ENCODE measurements at places on chromosomes 2 and 18. TPM values are rescaled to one million over a fixed set of nuclear protein-coding genes. Genes with fewer than 3 reads are reported as not detected.

- no peak for DNase-seq
Observed at GRCh38 chr2:55672630-55673029, 21.0 kb downstream of the PNPT1 start.

- DNase-seq, result no peak
Observed at GRCh38 chr2:221529943-221530652, 42.0 kb downstream of the EPHA4 start.

GRCh38 chr2:71358931-71359671 is 27.5 kb downstream of the ZNF638 start:
- no peak for DNase-seq

DNA sequence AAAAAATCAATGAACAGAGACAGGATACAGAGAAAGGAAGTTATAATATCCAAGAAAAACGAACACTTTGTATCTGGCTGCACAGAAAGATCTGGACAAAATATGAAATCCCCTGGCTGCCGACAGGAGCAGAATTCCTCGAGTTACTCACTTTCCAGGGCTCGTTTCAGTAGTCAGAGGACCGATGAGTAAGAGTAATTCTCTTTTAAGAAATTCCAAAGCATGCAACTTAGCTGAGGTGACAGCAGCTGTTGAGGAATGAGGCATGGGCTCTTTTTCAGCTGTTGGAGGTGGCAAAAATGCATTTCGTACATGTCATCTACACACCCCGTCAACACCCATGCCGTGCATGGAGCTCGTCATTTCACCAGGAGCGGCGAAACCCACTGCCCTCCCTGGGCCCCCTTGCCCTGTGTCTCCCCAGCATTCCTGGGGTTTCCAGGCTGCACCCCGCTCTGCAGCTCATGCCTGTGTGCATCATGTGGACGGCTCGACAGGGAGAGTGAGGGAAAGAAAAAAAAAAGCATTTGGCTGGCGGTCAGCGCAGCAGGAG is 210.8 kb upstream of the SMIM21 start:
- DNase-seq, result no peak

GRCh38 chr2:130911996-130912395 is 75.3 kb downstream of the ARHGEF4 start:
- DNase-seq, result no peak

IL18RAP gene
- not detected for total RNA-seq

- no peak for DNase-seq
Observed at GRCh38 chr2:39734445-39734844, 44.6 kb downstream of the THUMPD2 start.

ELOA2 gene
- total RNA-seq, result not detected

LRP1B gene
- total RNA-seq, result not detected

DNA sequence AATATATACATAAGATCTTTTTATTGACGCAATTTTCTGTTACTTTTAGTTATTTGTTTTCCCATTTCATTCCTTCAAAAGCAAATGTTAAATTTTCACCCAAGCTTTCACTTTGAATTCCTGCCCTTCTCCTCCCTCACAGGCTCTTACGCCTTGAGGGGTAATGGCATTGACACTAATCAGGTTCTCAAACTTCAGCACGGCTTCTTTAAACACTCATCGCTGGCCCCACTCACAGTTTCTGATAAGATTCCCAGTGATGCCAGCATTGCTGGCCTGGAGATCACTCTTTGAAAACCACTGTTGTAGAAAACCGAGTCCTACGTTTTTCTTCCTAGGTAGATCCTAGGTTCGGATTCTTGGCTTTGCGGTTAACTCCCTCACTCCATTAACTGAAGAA is 105.6 kb upstream of the EPB41L3 start:
- DNase-seq, result no peak

DNA sequence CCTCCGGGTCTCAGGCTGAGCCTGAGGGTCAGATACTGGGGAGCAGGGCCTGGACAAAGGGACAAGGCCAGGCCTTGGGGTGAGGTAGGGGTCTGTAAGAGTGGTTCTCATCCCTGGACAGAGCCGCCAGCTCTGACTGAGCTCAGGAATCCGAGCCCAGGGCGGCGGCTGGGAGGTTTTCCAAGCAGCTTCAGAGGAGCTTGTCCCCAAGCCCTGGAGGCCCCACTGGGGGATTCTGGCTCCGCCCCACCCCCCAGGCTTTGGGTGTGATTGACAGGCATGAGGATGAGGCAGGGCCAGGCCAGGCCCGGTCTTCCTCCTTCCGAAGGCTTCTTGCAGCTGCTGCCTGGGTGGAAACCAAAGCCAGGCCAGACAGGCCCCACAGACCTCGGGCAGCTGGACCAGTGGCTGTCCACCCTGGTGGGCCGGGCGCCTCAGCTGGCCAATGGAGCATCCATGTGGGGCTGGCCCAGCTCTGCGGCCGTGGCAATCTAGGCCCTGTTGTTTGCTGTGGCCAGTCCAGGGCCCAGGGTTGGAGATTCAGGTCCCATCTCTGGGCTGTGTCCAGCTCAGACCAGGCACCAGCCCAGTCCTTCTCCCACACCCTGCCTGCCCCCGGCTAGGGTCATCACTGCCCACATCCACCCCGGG is 23.1 kb upstream of the GPC1 start:
- no peak for DNase-seq

GRCh38 chr2:190396271-190396670 is 11.9 kb upstream of the MFSD6 start:
- no peak for DNase-seq

RNF125 gene
- total RNA-seq, result 14.3 TPM

- no peak for DNase-seq
Observed at GRCh38 chr18:55778788-55779690, 191.0 kb upstream of the TCF4 start.

C2orf78 gene
- total RNA-seq, result 0.39 TPM

KCNG2 gene
- total RNA-seq, result 0.19 TPM

ALPI gene
- total RNA-seq, result not detected

DUSP2 gene
- total RNA-seq, result 10.1 TPM

DNA sequence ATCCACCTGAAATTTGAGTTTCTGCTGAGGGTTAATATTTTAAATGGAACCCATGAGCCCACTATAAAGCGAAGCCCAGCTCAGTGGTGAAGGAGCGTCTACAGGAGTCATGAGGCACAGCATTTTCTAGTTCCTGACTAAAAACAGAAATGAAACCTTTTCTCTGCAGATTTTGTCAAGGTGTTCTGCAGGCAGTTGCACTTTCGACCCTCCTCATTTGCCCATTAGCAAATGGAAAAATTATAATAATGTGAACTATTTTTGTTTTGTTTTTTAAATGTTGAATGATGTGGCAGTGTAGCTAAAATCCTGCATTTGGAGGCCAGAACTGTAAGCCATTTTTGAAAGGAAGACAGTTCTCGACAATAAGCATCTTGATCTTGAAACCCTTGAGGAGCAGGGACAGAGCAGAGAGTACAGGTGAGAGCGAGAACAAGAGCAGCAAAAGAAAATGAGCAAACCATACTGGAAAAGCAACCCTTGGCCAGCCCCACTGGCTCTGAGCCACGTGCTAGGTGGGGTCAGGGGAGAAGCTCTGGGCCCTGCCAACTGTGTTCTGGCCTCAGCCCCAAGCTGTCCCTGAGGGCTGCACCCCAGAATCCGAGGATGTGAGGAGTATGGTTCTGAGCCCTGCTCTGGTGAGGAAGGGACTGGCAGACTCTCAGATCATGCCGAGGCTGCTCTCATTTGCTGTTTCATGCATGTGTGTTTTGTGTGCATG is 26.4 kb upstream of the COPS8 start:
- DNase-seq, result no peak

DNA sequence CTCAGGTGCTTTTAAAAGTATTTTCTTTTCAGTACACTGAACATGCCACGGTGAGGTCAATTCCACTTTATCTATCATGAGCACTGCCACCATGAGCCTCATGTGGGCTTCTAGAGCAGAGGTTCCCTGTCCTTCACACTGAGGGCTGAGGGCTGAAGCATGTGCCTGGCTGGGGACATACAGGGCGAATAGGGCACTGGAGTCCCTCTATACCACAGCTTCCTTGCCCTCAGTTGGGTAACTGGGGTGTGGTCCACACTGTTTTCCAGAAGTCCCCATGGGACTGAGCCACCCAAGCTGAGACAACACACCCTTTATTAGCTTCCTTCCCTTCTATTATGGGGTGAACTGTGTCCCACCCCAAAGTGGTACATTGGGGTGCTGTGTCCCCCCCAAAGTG is 172.2 kb upstream of the ID2 start:
- DNase-seq, result no peak

DNA sequence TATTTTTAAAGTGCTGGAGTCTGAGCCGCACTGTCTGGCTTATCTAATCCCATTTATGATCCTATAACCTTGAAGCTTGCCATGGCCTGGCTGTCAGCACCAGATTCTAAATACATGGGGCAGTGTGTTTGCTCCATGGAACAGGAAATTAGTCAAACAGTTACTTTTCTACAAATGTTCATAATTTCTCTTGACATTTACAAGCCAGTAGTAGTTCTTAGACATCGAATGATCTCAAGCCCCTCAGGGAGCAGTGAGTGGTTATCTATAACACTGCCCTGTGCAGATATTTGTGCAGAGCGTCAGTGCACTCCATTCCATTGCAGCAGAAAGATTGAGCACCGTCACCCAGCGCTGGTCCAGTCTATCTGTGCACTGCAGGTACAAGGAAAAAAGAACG is 205.2 kb downstream of the AGPS start:
- no peak for DNase-seq

TTC32 gene
- 8.7 TPM for total RNA-seq

TMEM200C gene
- 8.3 TPM for total RNA-seq

DNA sequence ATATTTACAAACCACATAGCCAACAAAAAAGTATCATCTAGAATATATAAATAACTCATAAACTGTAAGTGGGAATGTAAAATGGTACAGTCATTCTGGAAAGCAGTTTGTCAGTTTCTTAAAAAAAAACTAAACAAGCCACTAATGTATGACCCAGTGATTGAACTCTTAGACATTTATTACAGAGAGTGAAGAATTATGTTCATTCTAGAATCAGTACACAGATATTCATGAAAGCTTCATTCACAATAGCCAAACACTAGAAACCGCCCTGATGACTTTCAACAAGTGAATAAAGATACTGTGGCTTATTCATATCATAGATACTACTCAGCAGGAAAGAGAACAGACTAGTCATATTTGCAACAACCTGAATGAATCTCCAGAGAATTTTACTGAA is 1541.5 kb downstream of the LRP1B start:
- DNase-seq, result no peak

CCDC68 gene
- total RNA-seq, result 0.92 TPM

NBEAL1 gene
- total RNA-seq, result 8.2 TPM

- no peak for DNase-seq
Observed at GRCh38 chr2:241841181-241842066, 17.3 kb downstream of the PDCD1 start.

DNA sequence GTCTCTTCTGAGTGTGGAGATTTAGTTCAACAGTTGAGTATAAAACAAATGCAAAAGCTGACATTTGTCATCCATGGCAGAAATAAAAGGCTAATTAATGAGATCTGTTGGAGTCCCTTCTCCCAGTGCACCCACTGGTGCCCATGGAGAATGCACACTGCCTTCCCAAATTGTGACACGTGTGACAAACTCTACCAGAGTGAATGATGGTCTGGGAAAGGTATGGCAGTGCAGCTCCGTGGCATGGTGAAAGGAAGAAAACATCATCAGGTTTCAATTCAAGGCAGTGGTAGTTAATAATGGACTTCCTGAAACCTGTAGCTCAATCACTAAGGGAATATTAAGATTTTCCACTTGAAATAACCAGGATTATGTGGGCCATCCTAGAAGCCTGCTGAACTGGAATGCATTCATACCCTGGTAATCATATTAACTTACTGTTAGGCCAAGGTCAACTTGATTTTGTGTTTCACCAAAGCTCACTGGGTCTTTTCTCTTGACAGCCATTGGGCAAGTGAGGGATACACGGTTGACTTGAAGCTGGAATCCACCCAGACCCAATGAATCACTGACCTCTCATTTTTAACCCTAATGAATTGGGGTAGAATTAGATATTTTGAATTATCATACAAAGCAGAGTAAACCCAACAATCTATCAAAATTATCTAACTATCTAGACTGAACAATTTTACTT is 167.6 kb downstream of the AFF3 start:
- DNase-seq, result no peak

LIMS1 gene
- 39.0 TPM for total RNA-seq

Data from H1 (cell line).